ENCODE measurements at places on chromosomes 3 and 15.

GRCh38 chr3:189718215-189718614 lies 87.0 kb downstream of the TP63 start:
- no peak for DNase-seq

- no peak for DNase-seq
Measured at GRCh38 chr15:45333550-45333949, 44.8 kb downstream of the GATM start.

DNA sequence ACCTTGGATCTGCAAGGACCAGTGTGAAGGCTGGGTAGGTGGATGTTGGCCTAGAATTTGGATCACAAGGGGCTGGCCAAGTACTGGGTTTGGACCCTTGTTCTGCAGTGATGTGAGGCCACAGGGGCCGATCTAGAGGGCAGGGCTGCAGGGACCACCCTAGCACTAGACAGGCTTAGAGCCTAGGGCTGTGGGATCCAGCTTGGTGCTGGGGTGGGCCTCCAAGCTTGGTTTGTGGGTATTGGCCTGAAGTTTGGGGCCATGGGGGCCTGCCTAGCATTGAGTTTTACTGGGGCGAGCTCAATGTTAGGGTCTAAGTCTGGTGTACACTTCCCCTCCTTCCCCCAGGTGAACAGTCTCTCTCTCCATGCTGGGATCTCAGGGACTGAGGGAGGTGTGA lies 36.5 kb downstream of the UBE3A start:
- no peak for DNase-seq

- DNase-seq, result no peak
Measured at GRCh38 chr3:106678657-106679390, 698.4 kb upstream of the CCDC54 start.

- no peak for DNase-seq
Measured at GRCh38 chr15:73686781-73687256, 2.6 kb downstream of the CD276 start.

DNA sequence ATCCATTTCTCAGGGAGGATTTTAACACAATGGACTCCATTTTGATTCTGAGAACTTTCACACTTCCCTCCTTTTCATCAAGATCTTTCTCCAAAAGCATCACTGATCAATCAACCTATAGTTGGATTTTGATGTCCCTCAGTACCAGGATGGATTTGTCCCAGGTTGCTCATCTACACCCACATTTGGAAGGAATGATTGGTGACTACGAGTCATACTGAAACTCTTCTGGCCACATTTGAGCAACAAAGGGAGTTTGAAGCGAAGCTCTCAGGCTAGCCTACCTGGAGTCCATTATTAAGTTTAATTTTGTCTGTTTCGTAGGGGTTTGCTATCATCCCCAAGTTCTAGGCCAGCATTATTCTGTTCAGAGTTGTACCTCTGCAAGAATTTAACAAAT lies 31.3 kb upstream of the ATP8B4 start:
- no peak for DNase-seq

DNA sequence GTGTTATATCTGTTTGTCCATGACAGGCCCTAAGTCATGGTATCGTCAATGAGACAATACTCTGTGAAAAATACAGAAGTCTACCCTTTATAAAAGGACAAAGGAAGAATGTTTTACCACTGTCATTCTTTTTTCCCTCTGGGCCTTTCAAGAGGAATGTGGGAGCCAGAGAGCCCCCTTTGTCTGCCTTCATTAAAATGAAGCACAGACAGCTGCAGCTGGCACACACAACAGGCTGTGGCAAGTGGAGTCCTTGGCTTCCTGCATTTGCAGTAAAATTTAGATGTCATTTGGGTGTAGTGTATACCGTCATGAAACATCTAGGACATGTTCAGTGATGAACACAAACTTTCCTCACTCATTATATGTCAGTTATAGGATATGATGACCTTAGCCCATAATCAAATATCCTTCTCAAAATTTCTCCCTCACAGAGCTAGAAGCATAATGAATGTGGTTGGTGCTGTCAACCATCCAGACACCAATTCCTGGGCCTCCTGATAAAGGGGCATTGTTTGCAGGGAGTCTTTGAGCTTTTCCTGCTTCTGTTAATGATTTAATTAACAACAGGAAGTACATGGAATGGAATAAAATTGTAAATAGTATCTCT lies 76.4 kb downstream of the DHX36 start:
- DNase-seq, result no peak

GRCh38 chr3:129449279-129450115 lies 9.5 kb downstream of the IFT122 start:
- no peak for DNase-seq

DNA sequence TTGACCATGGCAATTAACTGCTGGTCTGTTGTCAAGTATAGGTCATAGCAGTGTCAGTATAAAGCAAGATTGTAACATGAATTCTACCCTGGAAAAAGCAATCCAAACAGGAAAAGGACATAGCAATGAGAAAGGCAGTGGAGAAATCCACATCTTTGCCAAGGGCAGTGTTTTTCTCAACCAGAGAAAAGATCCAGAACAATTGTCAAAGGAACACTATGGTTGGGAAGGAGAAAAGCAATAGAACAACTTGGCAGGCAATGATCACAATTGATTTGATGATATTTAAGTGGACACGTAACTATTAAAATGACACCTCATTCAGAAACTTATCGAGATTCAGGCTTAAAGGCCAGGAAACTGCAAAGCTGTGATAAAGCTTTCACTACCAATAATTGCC lies 271.1 kb downstream of the DIPK2A start:
- no peak for DNase-seq

- DNase-seq, result no peak
Measured at GRCh38 chr3:48684480-48685143, 1.1 kb downstream of the NCKIPSD start.

GRCh38 chr15:90075420-90076289 lies 26.6 kb downstream of the IDH2 start:
- no peak for DNase-seq

DNA sequence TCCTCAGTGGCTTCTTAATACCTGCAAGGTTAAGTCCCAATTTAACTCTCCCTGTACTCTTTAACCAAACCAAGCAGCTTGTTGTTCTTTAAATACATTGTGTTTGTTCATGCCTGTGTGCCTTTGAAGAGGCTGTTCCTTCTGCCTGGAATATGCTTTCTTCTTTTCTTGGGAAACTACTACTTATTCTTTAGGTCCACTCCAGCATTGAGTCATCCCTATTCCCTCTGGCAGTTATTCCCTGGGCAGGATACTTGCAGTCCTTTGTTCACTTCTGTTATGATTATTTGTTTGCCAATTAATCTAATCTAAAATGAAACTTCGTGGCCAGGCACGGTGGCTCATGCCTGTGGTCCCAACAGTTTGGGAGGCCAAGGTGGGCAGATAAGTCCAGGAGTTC lies 139.3 kb downstream of the ZNF609 start:
- DNase-seq, result no peak

GRCh38 chr3:129564981-129565644 lies 22.1 kb downstream of the H1-8 start:
- no peak for DNase-seq

GRCh38 chr3:18424729-18425640 lies at the start of gene SATB1:
Gene SATB1, minus strand, starts transcription at chr3:18425339. Its CDS starts 4,372 bp downstream, at chr3:18420967.
- peak; percentile 47 for DNase-seq

- no peak for DNase-seq
Measured at GRCh38 chr15:37931868-37932267, 2.6 kb upstream of the TMCO5A start.

DNA sequence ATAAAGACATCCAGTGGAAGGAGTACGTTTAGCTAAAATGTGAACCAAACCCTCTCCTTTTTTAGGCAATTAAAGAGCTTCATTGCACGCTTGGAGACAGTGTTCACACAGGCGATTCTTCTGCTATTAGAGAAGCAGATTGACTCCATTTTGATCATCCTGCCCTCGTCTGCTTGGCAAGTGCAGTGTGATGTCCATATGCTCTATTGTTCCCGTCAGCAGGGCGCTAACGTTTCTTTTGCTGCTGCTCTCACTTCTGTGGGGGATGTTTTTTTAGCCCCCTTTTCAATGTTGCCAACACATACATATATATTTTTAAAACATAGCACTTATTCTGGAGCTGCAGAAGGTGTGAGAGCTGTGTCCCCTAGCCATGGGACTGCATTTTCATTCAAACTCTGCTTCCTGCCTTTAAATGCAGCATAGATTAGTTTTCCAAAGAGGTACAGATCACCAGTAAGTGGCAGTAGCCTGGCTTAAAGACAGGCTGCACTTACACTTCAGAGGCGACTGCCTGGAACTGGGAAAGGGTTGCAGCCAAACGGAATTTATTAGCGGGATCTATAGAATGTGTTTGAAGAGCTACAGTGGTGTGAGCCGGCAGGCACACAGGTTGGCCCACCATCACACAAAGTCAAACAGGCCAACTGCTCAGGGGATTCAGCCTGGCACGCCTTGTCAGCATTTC lies 292.6 kb upstream of the DPH6 start:
- DNase-seq, result no peak

DNA sequence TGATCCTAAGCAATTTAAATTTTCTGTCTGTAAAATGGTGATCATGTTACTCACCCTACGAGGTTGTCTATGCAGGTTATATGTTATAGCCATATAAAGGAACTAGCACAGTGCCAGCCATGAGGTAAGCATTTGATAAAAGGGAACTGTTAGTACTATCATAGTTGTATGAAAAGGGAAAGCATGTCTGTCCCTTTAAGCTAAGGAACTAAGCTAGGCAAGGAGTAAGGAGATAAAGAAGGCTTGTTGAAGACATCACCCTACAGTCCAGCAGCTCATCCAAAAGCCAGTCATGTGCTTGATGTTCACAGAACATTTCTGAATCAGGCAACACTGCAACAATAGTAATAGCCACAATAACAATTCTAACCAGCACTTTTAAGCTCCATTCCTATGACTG lies 243.9 kb downstream of the ZBTB20 start:
- DNase-seq, result no peak

DNA sequence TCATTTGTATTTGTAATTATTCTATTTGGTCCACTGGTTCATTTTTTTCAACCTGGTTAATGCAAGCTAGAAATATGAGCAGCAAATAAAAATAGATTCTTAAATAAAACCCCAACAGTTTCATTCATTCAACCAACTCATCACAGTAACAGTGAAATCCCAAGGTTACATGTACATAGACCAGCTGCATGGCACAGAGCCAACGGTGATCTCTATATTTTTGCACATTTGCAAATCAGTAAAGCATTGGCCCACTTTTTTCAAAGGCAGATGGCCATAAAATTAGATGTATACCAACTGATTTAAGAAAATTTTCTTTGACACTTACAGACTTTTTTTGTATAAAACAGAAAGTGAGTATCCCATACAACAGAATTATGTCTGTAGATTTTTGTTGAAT lies 49.3 kb downstream of the STRIT1 start:
- no peak for DNase-seq

GRCh38 chr3:85726241-85726640 lies 767.5 kb downstream of the CADM2 start:
- no peak for DNase-seq

DNA sequence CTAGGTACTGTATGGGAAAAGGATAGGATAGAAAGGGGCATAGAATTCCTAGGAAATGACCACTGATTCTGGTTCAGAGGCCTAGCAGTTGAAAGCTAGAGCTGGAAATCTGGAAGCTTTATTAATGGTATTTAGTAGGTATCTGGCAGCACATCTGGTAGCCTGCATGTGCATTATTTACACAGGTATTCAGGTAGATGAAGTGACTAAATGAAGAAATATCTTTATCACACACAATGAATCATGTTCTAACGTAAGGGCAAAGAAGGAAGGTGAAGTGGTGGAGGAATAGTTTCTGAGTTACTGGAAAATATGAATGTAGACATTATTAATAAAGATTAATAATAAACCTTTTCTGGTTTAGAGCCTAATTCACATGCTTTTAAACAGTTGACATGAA lies 119.9 kb downstream of the MBNL1 start:
- DNase-seq, result no peak

GRCh38 chr3:41026394-41027177 lies 172.7 kb upstream of the CTNNB1 start:
- DNase-seq, result no peak

- DNase-seq, result no peak
Measured at GRCh38 chr3:96706509-96706908, 107.9 kb upstream of the EPHA6 start.

DNA sequence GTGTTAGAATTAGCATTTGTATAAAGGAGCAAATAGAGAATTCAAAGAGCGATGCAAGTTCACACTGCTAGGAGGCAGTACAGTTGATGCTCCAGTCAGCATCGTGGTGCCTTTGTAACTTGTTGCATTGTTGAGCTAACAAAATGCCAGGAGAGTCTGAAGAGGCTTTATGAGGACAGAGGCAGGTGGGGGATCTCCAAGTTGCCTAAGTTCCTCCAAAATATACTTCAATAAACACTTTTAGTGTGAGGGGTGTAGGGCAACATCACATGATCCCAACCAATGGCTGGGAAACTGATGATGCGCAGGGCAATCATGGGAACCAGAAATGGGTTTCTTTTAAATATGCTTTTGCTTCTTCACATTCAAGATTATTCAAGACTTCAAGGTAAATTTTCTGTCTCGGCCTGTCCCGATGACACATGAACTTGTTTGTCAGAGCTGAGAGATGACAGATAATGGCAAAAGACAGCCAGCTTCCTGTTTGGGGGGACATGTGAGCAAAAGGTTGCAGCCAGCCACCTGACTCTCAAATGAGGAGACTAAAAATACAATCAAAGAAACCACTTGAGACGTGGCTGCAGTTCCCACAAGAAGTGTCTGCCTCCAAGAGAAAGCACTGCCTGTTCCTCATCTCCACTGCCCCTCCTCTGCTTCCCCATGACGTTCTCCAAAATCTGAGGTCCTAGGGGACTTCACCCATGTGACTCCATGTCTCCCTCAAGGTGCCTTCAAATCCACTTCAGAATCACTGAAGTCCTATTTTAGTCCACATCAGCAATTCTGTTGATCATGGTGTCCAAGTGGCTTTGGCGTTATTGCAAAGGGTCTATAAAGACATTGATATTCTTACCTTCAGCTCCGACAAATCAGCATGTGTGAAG lies 39.3 kb downstream of the KLHL6 start:
- peak; percentile 17 for DNase-seq

GRCh38 chr3:175346573-175347356 lies 487.6 kb downstream of the NAALADL2 start:
- DNase-seq, result no peak

- no peak for DNase-seq
Measured at GRCh38 chr3:50430191-50430590, 70.9 kb upstream of the TMEM115 start.

DNA sequence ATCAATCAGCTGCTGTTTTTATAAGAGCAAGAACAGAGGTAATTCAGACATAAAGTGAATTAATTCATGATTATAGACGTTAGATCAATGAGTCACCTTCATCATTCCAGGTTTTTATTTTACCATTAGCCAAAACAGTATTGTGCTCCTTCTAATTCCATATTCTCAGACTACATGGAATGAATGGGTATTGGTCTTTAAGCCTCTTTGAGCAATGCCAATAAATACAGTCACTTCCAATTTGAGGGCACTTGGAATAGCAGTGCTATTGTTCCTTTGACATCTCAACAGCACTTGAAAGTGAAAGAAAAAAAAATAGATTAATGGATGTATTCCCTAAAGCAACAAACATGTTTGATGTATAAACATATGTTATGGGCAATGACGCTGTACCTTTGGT lies 830.9 kb upstream of the CFAP20DC start:
- no peak for DNase-seq

Measured in stimulated activated CD8-positive, alpha-beta memory T cell treated with anti-CD3 and anti-CD28 coated beads, Interleukin-4, amount 100 ng/mL, for 24 hours (primary cell).